ENCODE measurements at places on chromosomes 1 and 21.

DNA sequence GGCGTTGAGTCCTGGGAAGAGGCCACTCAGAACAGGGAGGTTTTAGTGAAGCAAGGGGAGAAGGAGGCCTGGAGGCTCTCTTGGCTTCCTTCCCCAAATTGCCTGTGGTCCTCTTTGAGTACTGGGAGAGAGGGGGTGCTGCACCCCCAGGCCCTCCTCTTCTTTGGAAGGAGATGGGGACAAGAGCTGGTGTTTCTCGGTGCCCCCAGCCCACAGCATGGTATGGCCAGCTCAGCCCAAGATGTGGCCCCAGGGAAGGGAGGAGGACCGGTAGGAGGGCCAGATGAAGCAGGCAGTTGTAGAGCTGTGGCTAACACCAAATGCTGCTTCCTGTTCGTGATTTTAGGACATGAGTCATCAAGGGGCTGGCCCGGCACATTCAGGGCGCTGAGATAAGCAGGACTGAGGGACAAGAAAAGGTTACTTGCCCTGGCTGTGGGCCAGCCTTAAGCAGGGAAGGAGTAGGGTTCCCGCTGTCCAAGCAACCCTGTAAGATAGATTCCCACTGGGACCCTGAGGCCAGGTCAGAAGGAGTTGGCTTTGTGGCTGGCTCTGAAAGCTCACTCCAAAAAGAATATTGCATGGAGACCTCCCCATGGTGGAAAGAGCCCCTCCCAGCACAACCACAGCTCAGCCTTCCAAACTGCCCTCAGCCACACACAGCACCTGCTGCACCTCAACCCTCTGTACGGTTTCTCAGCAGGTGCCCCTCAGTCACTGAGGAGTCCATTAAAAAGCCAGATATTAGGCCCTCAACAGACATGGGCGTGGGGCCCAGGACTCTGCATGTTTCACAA lies 4.9 kb upstream of the TNFRSF1B start:
- peak; percentile 98 for DNase-seq

GRCh38 chr1:22591576-22591975 lies 28.3 kb downstream of the EPHA8 start:
- DNase-seq, result no peak

GRCh38 chr1:212649020-212649419 lies 40.5 kb downstream of the ATF3 start:
- no peak for DNase-seq

DNA sequence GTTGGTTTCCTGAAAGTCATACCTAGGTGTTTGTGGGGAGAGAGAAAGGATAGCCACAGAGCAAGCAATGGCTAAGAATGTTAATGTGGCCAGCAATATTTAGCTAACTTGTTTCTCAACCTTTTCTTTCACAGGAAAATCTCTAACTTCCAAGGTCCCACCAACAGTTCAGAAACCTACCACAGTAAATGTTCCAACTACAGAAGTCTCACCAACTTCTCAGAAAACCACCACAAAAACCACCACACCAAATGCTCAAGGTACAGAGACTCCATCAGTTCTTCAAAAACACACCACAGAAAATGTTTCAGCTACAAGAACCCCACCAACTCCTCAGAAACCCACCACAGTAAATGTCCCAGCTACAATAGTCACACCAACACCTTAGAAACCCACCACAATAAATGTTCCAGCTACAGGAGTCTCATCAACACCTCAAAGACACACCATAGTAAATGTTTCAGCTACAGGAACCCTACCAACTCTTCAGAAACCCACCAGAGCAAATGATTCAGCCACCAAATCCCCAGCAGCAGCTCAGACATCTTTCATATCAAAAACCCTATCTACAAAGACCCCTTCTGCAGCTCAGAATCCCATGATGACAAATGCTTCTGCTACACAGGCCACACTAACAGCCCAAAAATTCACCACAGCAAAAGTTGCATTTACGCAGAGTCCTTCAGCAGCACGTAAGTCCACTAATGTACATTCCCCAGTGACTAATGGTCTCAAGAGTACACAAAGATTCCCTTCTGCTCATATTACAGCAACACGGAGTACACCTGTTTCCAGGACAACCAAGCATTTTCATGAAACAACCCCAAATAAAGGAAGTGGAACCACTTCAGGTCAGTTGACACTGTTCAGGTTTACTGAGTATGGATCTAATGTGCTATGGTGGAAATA lies 15.3 kb downstream of the CD55 start:
- DNase-seq, result peak; percentile 50

- DNase-seq, result no peak
Observed at GRCh38 chr1:38481871-38482826, 377.4 kb downstream of the RRAGC start.

GRCh38 chr21:46091631-46092025 lies 6.3 kb upstream of the COL6A2 start:
- DNase-seq, result no peak

GRCh38 chr1:226349801-226350518 lies 41.0 kb upstream of the LIN9 start:
- peak; percentile 73 for DNase-seq

DNA sequence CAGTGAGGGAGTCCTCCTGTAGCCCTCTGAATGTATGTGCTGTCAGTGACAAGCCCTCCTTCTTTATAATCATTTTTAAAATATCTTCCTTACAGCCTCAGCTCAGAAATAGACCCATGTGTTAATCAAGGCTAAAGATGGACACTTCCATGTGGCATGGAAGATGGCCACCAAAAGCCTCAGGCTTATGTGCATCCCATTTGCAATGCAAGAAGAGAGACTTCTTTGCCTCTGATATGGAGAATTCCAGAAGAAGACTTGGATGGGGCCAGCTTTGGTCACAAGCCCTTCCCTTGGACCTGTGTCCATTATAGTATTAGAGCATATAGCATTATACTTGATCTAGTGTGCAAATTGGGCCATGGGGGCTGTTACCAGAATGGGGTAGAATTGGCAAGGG lies 18.5 kb downstream of the CCDC185 start:
- DNase-seq, result no peak

- DNase-seq, result peak; percentile 84
Observed at GRCh38 chr1:7752512-7753417, 18.3 kb upstream of the VAMP3 start.

DNA sequence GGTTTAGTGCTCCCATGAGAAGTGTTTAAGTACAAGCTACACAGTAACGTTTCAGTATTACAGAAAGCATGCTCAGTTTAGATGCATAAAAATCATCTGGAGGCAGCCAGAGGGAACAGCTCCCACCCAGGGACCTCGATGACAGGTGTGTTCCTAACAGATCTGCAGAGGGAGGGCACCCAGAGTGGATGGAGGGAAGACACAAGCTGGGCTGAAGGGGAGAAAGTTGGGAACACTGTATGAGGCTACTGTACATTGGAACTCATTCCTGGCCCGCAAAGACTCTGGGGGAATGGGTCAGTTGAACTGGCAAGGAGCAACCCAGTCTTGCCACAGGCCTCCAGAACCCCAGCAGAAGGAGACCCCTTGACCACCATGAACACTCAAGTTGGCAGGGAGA lies 52.4 kb downstream of the ZP4 start:
- DNase-seq, result no peak

DNA sequence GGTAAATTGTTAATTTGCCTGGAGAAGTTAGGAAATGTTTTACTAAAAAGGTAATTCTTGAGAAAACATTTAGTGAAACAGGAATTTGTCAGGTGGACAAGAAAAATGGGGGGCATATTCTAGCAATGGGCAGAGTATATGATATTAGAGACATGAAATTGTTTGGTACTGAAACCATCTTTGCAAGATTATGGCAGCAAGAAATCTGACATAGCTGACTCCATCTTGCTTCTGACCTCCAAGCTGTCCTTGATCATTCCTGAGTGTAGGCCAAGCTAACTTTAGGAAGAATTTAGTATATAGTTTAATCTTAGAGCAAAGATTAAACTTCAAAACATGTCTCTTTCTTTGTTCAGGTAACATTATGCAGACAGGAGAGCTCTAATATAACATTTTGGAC lies 14.0 kb upstream of the SAMSN1 start:
- no peak for DNase-seq

- DNase-seq, result no peak
Observed at GRCh38 chr1:905811-906599, 17.7 kb upstream of the SAMD11 start.

- DNase-seq, result no peak
Observed at GRCh38 chr21:45224189-45224938, 63.3 kb downstream of the POFUT2 start.

DNA sequence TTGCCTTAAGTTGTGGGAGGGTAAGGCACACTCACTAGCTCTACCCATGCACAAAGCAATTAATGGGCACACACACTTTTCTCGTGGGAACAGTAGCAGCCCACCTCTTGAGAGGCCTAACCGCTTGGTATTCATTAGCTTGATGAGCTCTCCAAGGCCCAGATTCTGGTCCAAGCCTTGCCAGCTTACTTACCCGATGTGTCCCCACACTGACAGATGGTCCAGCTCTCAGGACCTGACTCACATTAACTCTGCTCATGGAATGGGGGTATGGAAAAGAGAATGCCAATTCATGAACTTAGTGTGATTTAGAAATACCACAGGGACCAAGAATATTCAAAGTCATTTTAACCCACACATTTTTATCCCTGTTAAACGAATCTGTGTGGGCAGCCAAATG lies 106.8 kb upstream of the CACHD1 start:
- DNase-seq, result no peak

GRCh38 chr1:21673277-21673780 lies 4.2 kb upstream of the RAP1GAP start:
- DNase-seq, result peak; percentile 49

- DNase-seq, result peak; percentile 21
Observed at GRCh38 chr1:210755991-210756659, 377.8 kb downstream of the KCNH1 start.

DNA sequence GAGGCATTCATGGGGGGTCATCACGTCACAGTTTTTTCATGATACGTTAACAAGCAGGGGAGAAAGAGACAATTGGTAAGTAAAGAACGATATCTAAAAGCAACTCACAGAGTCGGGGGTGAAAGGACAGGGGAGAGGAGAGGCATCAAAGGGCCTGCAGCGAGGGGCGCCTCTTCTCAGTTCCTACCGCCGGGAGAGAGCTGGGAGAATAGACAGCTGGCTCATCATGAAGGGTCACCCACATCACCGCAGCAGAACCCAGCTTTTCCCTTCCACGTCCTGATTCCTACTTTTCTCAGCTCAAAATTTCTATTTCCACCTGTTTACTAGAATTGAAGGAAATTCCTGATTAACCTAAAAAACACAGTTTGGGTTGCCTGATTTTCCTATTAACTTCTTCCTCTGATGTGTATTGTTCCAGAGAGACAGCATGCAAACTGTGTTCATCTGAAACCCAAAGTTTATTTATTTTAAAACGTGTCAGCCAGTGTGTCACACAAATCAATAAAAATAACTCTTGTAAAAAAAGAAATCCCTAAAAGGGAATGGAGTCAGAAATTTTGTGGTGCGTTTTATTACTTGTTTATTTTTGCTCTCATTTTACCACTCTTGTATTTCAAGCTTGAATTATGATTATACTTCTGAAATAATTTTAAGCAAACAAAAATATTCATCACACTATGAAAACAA lies 75.4 kb downstream of the SLC25A24 start:
- DNase-seq, result no peak

DNA sequence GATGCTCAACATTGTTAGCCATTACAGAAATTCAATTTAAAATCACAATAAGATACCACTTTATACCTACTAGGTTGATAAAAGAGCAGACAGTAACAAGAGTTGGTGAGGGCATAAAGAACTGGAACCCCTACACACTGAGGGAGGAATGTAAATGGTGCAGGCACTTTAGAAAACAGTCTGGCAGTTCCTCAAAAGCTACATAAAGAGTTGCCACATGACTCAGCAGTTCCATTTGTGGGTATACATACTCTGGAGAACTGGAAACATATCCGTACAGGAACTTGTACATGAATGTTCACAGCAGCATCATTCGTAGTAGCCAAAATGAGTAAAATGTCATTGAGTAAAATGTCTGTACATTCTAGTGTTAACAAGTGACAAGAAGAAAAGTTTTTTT lies 17.0 kb downstream of the NSL1 start:
- peak; percentile 87 for DNase-seq

DNA sequence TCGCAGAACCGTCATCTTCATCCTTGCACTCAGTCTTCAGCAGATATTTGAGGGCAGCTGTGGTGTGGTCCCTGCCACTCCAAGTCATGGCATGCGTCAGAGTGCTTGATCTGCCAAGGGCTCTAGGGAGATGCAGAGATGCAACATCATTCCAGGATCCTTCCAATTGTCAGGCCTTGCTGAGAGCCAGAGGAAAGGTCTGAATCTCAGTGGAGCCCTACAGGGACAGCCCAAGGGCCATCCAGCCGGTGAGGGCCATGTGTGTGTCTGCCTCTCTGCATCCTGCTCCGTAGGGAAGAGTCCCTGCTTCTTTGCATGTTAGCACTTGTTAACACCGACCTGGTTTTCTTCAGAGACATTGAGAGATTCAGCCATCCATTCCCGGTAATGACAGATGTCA lies 17.6 kb downstream of the MAPKAPK2 start:
- DNase-seq, result no peak

Measured in hematopoietic multipotent progenitor cell treated with erythropoietin and hydrocortisone succinate and interleukin-3 and kit ligand, for 4 days (in vitro differentiated cells).